ENCODE measurements at places on chromosomes 5 and 9.
A peak's percentile ranks its signal among the peaks of the same experiment; 100 is the strongest.

- no peak for DNase-seq
- no peak overlapping the region for H3K4me3 ChIP-seq
- no peaks in the 10 kb centered on the region for H3K36me3 ChIP-seq
Observed at GRCh38 chr9:99490729-99491128, 268.6 kb downstream of the SEC61B start.

- H3K27ac ChIP-seq = no peak overlapping the region
- H3K4me1 ChIP-seq = no peaks in the 10 kb centered on the region
- H3K4me3 ChIP-seq = no peak overlapping the region
- H3K27me3 ChIP-seq = peaks cover 8% of the 10 kb centered on the region
- no peaks in the 10 kb centered on the region for H3K36me3 ChIP-seq
Observed at GRCh38 chr9:70117835-70118319, 74.2 kb downstream of the MAMDC2 start.

GRCh38 chr5:124333298-124333979, 413.0 kb downstream of the ZNF608 start:
- no peaks in the 10 kb centered on the region for H3K36me3 ChIP-seq
- DNase-seq = no peak
- H3K27me3 ChIP-seq = no peaks in the 10 kb centered on the region
- H3K4me1 ChIP-seq = peaks cover 3% of the 10 kb centered on the region

DNA sequence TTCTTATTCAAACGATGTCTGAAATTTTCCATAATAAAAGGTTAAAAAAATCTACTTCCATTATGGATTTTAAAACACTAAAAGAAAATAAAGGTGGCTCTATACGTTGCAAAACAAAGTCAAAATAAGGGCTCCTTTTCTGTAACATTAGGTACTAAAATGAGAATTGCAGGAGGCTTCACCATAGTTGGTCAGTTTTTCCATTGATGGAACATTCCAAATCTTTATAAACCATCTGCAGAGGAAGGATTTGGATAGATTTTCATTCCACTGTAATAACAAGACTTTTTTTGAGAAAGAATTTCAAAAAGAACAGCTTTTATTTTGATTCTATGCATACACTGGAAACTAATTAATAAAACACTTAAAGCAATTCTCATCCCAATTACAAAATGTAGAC, 145.6 kb downstream of the LURAP1L start:
- H3K4me1 ChIP-seq = no peaks in the 10 kb centered on the region
- no peaks in the 10 kb centered on the region for H3K36me3 ChIP-seq
- H3K27me3 ChIP-seq = no peaks in the 10 kb centered on the region
- no peak for DNase-seq

DNA sequence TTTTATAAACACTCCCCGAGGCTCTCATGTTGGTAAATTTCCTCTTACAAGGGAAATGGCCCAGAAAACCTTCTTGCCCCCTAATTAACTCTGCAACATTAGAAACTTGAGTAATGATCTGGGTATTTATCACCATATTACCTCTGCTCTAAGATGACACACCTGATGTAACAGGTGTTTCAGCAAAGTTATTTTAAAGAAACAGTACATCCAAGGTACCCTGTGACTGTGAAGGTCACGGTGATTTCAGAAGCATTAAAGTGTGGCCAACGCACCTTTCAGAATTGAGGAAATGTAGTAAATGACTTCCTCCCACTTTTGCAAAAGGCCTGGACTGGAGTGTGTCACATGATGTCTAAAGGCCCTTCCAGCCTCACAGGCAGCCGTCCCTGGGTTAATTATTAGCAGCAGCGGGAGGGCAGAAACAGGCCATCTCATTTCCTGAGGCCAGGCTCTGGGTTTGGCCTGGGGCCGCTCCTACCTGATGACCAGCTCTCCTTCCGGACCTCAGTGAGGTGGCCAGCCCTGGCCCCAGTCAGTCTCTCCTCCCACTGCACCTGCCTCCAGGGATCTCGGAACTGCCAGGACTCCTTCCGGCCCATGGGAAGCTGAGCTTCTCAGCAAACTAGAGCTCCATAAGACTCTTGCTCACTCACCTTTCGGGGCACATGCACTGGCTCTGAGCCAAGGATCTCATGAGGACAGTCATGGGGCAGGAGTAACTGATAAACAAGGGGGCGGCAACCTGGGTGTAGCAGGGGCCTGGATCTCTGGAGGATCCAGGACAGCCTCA, 20.7 kb downstream of the PTPN3 start:
- H3K27me3 ChIP-seq = peaks cover 18% of the 10 kb centered on the region
- no peak overlapping the region for H3K4me3 ChIP-seq
- no peak overlapping the region for H3K27ac ChIP-seq

GRCh38 chr5:177107159-177107558, 20.4 kb downstream of the FGFR4 start:
- DNase-seq = no peak
- no peaks in the 10 kb centered on the region for H3K4me1 ChIP-seq
- no peak overlapping the region for H3K4me3 ChIP-seq
- H3K27ac ChIP-seq = no peak overlapping the region

DNA sequence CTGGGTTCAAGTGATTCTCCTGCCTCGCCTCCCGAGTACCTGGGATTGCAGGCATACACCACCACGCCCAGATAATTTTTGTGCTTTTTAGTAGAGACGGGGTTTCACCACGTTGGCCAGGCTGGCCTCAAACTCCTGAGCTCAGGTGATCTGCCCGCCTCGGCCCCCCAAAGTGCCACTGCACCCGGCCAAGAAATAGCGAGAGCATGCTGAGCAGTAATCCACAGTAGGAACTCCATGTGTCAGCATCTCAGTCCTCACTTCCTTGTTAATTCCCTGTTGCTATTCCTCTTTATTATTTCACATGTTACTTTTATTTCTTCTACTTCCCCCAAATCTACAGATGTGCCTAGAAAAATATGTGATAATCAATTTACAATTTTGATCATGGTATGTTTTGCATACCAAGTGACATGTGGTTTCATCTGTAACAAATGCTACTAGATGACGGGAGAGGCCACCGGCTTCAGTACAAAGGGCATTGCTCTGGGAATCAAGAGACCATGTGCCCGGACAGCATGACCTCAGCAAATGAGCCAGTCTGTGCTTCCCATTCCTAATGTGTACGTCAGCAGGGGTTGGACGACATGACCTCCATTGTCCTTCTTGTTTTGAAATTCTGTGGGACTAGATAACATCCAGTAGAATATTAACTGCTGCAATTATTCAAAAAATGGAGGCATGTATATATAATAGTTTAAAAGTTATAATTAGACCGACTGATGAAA, 61.6 kb downstream of the FNBP1 start:
- peak overlapping the region; percentile 28 for H3K27ac ChIP-seq
- DNase-seq = no peak
- H3K4me3 ChIP-seq = no peak overlapping the region
- peaks cover 44% of the 10 kb centered on the region for H3K36me3 ChIP-seq
- no peaks in the 10 kb centered on the region for H3K27me3 ChIP-seq

DNA sequence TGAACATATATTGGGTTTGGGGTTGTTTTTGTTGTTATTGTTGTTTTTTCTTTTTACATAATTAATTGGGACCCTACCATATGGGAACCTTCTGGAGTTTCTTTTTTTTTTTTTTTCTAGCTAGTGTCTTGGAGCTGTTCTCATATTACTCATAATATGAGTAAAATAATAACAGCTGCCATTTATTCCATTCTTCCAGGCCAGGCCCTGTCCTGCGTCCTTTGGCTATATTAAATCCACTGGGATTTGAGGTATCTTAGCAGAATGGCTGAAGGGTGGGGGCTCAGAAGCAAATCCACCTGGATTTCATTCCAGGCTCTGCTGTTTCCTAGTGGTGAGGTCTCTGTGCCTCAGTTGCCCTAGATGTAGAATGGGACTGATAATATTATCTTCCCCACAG, 47.2 kb upstream of the RPL26L1 start:
- no peaks in the 10 kb centered on the region for H3K4me1 ChIP-seq
- H3K27ac ChIP-seq = no peak overlapping the region
- H3K4me3 ChIP-seq = no peak overlapping the region
- H3K27me3 ChIP-seq = no peaks in the 10 kb centered on the region

- peak overlapping the region; percentile 33 for H3K4me3 ChIP-seq
- peaks cover 10% of the 10 kb centered on the region for H3K4me1 ChIP-seq
- peak; percentile 46 for DNase-seq
- H3K36me3 ChIP-seq = no peaks in the 10 kb centered on the region
Observed at GRCh38 chr5:132813599-132814502, 749 bp downstream of the SOWAHA start.

DNA sequence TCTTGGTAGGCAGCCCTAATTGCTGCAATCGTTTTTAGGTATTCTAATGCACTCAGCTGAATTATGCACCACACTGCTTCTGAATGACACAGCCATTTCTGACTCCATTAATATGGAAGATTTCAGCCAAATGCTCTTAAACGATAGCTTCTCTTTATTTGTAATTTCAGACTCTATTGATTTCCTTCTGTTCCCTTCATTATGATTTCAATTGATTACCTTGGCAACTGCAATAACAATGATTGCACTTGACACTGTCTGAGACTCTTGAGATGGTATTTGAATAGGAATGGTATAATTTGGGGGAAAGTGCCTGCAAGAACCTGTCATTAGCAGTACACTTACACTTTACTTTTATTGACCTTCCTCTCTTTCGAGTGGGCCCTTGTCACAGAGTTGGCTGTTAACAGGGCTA, 296.1 kb upstream of the DMAC1 start:
- no peaks in the 10 kb centered on the region for H3K27me3 ChIP-seq
- no peak overlapping the region for H3K4me3 ChIP-seq
- no peak overlapping the region for H3K27ac ChIP-seq
- no peak for DNase-seq
- no peaks in the 10 kb centered on the region for H3K36me3 ChIP-seq
